Left ventricle myocardium inferior (tissue), 1 donor: ENCODE measurements at places on chromosomes 3 and 15. TPM values are rescaled to one million over a fixed set of nuclear protein-coding genes. Genes with fewer than 3 reads are reported as not detected.

- DNase-seq = peak; percentile 35
- peaks cover 20% of the 10 kb centered on the region for H3K4me1 ChIP-seq
- H3K27me3 ChIP-seq = no peaks in the 10 kb centered on the region
- peak overlapping the region; percentile 78 for H3K4me3 ChIP-seq
These were observed 495 bp downstream of the CDC25A start for GRCh38 chr3:48187579-48188265.

DNA sequence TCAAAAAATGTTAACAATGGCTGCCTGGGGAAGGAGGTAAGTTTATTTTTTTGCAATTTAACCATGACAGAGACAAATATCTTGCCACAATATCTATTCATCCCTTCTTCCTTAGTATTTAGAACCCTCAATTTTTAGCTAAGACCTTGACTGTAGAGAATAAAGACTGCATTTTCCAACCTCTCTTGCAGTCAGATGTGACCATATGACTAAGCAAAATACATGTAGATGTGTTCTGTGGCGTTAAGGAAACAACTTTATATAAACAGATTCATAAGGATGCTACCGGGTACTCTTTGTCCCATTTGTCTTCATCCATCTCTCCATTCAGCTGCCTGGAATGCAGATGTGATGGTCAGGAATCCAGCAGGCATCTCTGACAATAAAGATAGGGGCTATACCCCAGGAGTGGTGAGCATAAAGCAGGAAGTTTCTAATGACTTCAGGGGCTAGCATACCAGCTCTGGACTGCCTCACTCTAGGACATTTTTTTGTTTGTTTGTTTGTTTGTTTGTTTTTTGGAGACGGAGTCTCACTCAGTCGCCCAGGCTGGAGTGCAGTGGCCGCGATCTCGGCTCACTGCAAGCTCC lies 41.1 kb downstream of the LHFPL4 start:
- no peaks in the 10 kb centered on the region for H3K36me3 ChIP-seq
- H3K4me1 ChIP-seq = no peaks in the 10 kb centered on the region
- no peak overlapping the region for H3K27ac ChIP-seq
- DNase-seq = no peak

- H3K4me3 ChIP-seq = no peak overlapping the region
- no peaks in the 10 kb centered on the region for H3K27me3 ChIP-seq
- H3K36me3 ChIP-seq = no peaks in the 10 kb centered on the region
- DNase-seq = no peak
- H3K27ac ChIP-seq = no peak overlapping the region
- peaks cover 15% of the 10 kb centered on the region for H3K4me1 ChIP-seq
These were observed 10.7 kb upstream of the ANXA2 start for GRCh38 chr15:60408463-60408981.

- no peak overlapping the region for H3K27ac ChIP-seq
- DNase-seq = no peak
- H3K27me3 ChIP-seq = no peaks in the 10 kb centered on the region
- no peaks in the 10 kb centered on the region for H3K36me3 ChIP-seq
- no peaks in the 10 kb centered on the region for H3K4me1 ChIP-seq
- H3K4me3 ChIP-seq = no peak overlapping the region
These were observed 35.6 kb downstream of the IMPG2 start for GRCh38 chr3:101284757-101285156.

DNA sequence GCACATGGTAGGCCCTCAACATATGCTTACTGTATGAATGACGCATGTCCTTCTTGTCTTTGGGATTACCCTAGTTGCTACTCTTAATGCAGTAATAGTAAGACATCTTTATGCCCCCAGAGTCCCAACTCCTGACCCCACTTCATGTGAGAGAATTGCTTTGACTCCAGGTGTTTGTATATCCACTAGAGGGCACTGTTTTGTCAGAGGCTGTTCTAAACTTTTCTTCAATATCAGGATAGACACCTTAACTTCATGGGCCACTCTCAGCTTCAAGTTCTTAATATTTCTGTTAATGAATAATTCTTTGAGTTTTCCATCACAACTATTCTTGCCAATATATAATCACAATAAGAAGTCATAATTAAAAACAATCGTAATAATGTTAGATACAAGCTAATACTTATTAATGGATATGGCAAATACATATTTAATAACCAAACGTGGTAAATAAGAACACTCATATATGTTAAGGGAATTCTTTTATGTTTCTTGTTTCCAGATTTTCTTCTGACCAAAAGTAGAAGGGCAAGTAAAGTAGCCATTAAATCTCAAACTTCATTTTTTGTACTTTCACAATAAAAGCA lies 337.2 kb upstream of the DNAJC19 start:
- no peak for DNase-seq
- no peaks in the 10 kb centered on the region for H3K4me1 ChIP-seq
- no peak overlapping the region for H3K27ac ChIP-seq
- no peaks in the 10 kb centered on the region for H3K27me3 ChIP-seq

- no peaks in the 10 kb centered on the region for H3K27me3 ChIP-seq
- peak overlapping the region; percentile 76 for H3K27ac ChIP-seq
- H3K4me1 ChIP-seq = peaks cover 35% of the 10 kb centered on the region
- no peak for DNase-seq
- H3K36me3 ChIP-seq = no peaks in the 10 kb centered on the region
- H3K4me3 ChIP-seq = no peak overlapping the region
These were observed 37.7 kb upstream of the SLC4A7 start for GRCh38 chr3:27521872-27522265.

DNA sequence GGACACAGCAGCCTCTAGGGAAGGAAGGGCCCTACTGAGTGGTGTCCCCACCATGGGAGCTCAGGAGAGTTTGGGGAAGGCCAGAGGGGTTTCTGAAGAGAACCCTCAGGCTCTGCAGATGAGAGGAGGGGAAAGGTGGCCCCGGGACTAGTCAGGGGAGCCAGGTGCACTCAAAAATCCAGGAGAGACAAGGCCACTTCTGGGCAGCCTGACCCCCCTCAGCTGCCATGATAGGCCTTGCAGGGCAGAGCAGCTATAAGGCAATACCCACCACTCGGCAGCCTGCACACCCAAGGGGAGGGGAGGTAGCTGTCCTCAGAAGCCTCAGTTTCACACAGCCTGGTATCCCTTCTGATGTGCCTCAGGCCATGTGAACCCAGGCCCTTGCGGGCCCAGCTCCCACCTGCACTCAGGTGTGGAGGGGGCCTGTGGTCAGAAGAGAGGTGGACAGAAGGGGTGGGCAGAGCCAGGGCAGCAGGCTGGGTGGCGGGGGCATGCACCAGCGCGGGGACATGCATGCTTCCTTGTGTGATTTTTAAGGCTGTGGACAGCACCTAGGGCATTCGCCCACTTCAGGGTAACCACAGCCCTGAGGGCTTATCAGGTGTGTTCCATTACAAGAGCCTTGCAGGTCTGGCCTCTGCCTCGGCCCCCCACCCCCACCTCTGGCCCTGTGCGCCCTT lies 34.6 kb downstream of the SRPRB start:
- peaks cover 14% of the 10 kb centered on the region for H3K4me1 ChIP-seq
- DNase-seq = no peak
- no peak overlapping the region for H3K27ac ChIP-seq
- no peaks in the 10 kb centered on the region for H3K27me3 ChIP-seq
- peaks cover 35% of the 10 kb centered on the region for H3K36me3 ChIP-seq

DNA sequence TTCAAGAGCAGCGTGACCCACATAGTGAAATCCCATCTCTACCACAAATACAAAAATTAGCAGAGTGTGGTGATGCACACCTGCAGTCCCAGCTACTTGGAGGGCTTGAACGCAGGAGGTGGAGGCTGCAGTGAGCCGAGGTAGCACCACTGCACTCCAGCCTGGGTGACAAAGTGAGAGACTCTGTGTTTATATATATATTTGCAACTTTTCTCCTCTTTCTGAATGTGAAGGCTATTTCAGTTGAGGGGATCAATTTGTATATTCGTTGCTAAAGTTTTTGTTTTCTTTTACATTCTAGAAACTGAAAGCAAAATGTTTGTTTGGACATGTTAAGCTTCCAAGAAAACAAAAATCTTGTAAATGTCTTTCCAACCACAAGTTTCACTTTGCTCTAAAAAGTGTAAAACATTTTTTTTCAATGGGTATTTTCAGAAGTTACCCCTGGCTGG lies 29.8 kb upstream of the FAM98B start:
- H3K27me3 ChIP-seq = peaks cover 30% of the 10 kb centered on the region
- no peaks in the 10 kb centered on the region for H3K36me3 ChIP-seq
- H3K27ac ChIP-seq = no peak overlapping the region
- no peaks in the 10 kb centered on the region for H3K4me1 ChIP-seq
- DNase-seq = no peak

DNA sequence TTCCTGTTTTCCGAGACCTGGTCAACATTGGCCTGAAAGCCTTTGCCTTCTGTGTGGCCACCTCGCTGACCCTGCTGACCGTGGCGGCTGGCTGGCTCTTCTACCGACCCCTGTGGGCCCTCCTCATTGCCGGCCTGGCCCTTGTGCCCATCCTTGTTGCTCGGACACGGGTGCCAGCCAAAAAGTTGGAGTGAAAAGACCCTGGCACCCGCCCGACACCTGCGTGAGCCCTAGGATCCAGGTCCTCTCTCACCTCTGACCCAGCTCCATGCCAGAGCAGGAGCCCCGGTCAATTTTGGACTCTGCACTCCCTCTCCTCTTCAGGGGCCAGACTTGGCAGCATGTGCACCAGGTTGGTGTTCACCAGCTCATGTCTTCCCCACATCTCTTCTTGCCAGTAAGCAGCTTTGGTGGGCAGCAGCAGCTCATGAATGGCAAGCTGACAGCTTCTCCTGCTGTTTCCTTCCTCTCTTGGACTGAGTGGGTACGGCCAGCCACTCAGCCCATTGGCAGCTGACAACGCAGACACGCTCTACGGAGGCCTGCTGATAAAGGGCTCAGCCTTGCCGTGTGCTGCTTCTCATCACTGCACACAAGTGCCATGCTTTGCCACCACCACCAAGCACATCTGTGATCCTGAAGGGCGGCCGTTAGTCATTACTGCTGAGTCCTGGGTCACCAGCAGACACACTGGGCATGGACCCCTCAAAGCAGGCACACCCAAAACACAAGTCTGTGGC lies 16.9 kb downstream of the TMEM43 start:
- peak; percentile 49 for DNase-seq
- peaks cover 66% of the 10 kb centered on the region for H3K36me3 ChIP-seq
- H3K27ac ChIP-seq = peak overlapping the region; percentile 89
- H3K27me3 ChIP-seq = no peaks in the 10 kb centered on the region
- peaks cover 63% of the 10 kb centered on the region for H3K4me1 ChIP-seq

DNA sequence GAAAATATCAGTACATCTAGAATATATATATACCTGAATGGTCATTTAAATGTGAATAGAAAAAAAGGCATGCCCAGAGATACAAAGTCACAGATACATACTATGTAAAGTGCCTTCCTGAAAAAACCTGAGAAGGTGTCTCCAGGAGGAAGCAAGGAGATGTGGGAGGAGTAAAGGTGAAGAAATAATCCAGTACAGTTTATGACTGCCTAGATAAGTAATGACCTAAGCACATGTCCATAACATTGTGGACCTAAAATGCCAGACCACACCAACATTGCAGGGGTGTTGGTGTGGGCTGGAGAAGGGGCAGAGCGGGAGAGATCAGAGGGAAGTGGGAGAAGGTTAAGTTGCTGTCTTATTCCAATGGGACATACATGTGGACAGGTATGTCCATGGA lies 226.9 kb downstream of the ZNF621 start:
- no peak overlapping the region for H3K27ac ChIP-seq
- DNase-seq = no peak
- no peaks in the 10 kb centered on the region for H3K36me3 ChIP-seq
- no peaks in the 10 kb centered on the region for H3K4me1 ChIP-seq

DNA sequence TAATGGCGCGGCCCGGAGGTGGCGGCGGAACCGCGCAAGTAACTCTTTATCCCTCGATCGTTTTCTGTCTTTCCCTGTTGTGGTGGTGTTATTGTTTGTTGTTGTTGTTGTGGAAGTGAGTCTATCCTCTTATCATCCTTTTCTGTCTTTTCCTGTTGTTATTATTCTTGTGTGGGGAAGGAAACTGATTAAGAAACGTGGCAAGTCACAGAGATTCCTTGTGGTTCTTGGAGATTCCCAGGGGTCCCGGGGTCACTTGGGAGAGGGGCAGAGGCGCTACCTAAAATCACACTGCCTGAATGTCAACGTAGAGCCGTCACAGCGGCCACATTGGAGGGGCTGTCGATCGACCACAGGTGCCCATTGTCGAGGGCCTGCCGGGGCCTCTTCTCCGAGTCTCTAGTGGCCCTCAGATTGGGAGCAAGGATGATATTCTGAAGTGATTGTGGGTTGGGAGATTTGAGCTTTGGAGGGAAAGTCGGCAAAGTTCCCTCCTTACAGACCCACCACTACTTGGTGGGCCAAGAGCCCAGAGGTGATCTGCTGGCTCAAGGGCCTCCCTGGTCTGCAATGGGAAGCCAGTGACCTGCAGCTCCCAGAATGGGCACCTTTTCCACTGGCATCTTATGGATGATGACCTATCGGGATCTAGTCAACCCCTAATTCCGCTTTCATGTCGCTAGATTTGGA lies 790 bp downstream of the PARP14 start:
- DNase-seq = no peak
- no peaks in the 10 kb centered on the region for H3K27me3 ChIP-seq
- H3K36me3 ChIP-seq = peaks cover 4% of the 10 kb centered on the region
- H3K4me1 ChIP-seq = peaks cover 55% of the 10 kb centered on the region
- peak overlapping the region; percentile 80 for H3K4me3 ChIP-seq
- peak overlapping the region; percentile 92 for H3K27ac ChIP-seq

DNA sequence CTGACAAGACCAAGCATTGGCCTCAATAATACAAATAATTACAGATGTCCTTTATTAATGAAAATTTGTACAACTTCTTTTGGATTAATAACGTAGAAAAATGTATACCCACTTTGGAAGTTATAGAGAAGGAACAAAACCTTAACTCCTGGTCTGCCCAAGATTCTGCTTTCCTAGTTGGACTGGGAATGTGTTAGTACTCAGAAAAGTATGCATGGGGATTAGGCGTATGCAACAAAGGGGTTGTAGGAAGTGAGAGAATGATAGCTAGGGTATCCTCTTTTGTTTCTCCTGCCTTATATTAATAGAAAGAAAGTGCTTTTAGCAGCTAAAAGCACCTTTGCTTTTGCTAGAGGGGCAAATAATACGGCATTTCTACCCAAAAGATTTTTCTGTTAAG lies 116.2 kb upstream of the LRRFIP2 start:
- no peak overlapping the region for H3K27ac ChIP-seq
- H3K36me3 ChIP-seq = peaks cover 67% of the 10 kb centered on the region
- no peaks in the 10 kb centered on the region for H3K27me3 ChIP-seq

- H3K4me1 ChIP-seq = no peaks in the 10 kb centered on the region
- H3K4me3 ChIP-seq = no peak overlapping the region
- no peaks in the 10 kb centered on the region for H3K36me3 ChIP-seq
- DNase-seq = no peak
These were observed 28.5 kb downstream of the MCTP2 start for GRCh38 chr15:94259863-94260262.

GRCh38 chr3:45568848-45569762 lies 25.4 kb upstream of the LIMD1 start:
- no peak overlapping the region for H3K27ac ChIP-seq
- H3K36me3 ChIP-seq = no peaks in the 10 kb centered on the region
- DNase-seq = no peak
- no peaks in the 10 kb centered on the region for H3K27me3 ChIP-seq
- H3K4me1 ChIP-seq = peaks cover 53% of the 10 kb centered on the region

The LRTM1 gene
- not detected for total RNA-seq

The FGF7 gene
- total RNA-seq = 34.1 TPM

The MME gene
- 2.8 TPM for total RNA-seq

The ARHGEF3 gene
- 16.5 TPM for total RNA-seq

The TMEM40 gene
- total RNA-seq = 4.5 TPM

The LSAMP gene
- 1.2 TPM for total RNA-seq
